Daoy (cell line): ENCODE measurements at places on chromosomes 6 and 20.
A peak's percentile ranks its signal among the peaks of the same experiment; 100 is the strongest.

DNA sequence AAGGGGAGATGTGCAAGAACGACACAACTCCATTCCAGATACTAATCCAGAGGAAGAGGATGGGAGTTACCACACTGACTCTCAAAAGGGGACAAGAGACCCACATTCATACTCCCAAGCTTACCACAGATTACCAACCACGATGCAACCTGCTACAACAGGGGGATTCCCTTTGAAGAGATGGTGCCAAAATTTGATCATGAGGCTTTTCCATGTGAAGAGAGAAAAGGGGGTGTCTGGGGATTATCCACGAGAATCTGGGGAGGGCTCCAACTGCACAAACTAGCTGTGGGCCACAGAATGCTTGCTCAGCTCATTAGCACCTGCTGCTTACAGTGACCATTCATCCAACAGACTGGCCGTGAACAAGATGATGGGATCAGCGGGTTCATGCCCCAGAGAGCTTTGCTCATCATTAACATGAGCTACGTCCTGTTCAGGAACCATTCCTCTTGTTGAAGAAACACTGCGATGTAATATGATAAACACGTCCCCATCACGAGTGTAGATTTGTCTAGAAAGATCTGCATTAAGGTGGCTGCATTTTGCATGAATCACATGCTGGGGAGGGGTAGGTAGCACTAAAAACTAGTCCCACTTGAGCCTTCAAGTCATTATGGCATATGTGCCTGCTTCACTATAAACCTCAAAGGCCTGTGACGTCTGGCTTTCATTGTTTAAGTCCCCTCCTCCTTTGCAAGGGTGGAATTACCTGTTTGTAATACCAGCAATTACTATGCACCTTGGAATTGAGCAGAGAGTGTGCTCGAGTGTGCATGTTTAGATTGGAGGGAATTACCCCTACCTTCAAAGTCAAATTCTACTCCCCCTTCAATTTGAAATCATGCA, 4.0 kb downstream of the PLAGL2 start:
- DNase-seq: no peak

DNA sequence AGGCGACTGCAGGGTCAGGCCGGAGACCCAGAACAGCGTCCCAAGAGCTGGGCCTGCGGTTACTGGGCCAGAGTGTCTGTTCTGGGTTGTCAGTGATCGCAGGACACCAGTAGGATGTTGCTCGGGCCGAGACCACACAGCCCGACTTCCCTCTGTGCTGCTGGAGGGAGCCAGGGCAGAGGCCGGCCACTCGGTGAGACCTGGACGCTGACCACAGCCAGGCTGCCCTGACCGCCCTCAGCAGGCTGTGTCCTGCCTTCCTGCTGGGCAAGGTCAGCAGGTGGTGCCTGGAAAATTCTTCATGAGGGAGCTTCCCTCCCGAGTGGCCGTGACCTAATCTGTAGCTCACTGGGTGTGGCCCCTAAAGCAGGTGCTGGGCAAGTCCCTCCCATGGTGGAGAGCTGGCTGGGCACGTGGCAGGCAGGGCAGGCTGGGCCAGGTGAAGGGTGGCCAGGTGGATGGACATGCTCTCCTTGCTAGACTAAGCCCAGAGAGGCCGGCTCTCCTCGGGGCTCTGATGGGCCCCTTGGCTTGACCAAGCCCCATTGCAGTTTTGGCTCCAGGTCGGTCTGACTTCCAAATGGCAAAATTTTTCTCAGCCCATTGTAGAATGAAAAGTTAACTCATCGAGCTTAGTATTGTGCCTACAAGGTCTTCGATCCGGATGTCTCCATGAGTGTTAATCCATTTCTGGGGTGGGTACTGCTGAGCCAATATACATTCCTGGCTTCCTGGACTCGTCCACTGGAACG, 1.9 kb downstream of the SLCO4A1 start:
- DNase-seq: no peak

GRCh38 chr6:140744659-140745320, 1370.3 kb upstream of the CITED2 start:
- peak; percentile 8 for DNase-seq

GRCh38 chr6:26336355-26337198, 28.4 kb upstream of the BTN3A2 start:
- DNase-seq: peak; percentile 71

- peak; percentile 33 for DNase-seq
Observed at GRCh38 chr20:58447511-58448391, 58.7 kb downstream of the VAPB start.

- DNase-seq: no peak
Observed at GRCh38 chr6:105177556-105177955, 2.3 kb downstream of the POPDC3 start.
